Natural killer cell treated with Interleukin-12 subunit alpha and Interleukin-12 subunit beta and Interleukin-15 and Interleukin-18, amount 100 ng/mL, for 72 hours (primary cell): ENCODE measurements at places on chromosomes 3 and 15. TPM values are rescaled to one million over a fixed set of nuclear protein-coding genes. Genes with fewer than 3 reads are reported as not detected.

The AADAC gene
- total RNA-seq: not detected

The LRRC2 gene
- total RNA-seq: not detected

DNA sequence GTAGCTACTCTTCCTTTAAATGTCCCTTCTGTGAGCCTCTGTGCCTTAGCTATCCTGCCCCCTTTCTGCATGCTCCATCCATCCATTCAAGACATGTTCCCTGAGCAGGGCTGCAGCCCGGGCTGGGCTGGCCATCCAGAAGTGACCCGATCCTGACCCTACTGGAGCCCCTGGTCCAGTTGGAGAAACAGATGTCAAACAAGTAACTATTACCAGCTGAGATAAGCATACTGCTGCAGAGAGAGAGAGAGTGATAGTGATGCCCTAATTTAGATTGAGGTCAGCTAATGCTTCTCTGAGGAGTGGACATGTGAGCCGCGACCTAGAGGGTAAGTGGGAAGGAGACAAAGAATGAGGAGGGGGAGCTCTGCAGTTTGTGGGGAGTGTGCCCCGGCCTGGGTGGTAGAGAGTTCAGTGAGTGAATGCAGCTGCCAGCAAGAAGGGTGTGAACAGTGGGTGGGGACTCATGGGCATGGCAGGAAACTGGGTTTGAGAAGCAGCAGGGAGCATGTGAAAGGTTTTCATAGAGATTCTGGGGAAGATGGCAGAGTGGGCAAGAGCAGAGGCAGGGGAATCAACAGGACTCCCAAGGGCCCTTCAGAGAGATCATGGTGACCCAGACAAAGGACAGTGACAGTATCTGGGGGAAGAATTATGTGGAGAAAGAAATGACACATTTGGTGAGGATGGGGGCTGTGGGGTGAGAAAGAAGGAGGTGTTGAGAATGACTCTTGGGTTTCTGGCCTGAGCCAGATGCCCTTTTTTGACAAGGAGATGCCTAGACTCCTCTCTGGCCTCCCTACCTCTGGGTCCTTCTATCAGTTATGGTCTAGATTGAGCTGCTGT lies 44.9 kb downstream of the CHCHD6 start:
- DNase-seq: peak; percentile 51

GRCh38 chr3:115169808-115170207 lies 22.7 kb upstream of the ZBTB20 start:
- DNase-seq: no peak

DNA sequence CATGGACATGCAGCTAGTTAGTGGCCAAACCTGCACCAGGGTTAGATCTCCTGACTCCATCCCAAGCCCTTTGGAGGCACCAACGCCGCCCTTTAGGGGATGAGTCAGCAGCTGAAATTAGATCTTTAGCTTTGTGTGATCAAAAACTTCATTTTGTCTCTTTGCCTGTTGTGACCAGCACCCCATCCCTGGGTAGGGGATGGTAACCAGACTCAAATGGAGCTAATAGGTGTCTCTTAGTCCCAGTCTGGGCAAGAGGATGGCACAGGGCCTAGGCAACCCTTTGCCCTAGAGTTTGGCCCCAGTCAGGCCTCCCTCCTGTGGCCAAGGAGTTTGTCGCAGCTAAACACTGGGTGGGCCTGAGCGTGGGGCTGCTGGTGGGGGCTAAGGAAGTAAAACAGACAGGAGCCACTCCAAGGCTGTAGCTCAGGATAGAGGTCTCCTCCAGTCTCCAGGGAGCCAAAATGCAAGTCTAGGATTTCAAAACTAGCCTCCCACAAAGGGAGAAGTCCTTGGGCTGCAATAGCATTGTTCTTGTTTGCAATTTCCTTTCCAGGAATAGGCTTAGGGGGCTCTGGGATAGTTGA lies 105.1 kb downstream of the CPN2 start:
- DNase-seq: no peak

DNA sequence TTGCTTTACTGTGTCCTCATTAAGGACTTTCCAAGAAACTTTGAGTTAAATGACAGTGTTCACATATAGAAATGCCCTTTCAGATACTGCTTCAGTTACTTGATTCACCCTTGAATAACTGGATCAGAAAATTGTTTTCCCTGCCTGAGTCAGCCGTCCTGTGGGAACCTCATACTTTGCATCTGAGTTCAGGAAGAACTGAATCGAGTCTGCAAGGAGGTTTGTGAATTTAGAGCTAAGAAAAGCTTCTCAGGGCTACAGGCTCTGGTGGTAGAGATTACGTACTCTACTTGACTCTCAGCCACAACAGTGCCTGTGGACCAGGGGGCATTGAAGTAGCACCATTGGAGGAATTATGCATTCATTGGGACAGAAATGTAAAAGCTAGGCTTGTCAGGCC lies 252.4 kb upstream of the C2CD4B start:
- no peak for DNase-seq

DNA sequence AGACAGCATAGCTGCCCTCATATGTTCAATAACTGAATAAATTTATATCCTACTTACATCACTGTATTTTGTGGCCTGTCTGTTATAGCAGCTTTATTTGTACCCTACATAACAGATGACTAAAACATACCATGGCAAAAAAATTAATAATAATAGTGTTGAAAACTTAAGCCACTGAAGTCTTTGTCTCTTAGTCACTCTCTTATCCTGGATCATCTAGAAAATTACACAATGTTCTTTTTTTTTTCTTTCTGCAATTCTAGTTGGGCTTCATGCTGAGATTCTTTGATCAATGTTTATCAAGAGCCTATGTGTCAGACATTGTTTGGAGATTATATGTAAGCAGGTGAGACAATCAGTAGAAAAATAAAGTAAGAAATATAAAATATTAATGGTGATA lies 519.3 kb upstream of the ARPP21 start:
- DNase-seq: no peak
